ENCODE measurements at places on chromosomes 1 and 21.

DNA sequence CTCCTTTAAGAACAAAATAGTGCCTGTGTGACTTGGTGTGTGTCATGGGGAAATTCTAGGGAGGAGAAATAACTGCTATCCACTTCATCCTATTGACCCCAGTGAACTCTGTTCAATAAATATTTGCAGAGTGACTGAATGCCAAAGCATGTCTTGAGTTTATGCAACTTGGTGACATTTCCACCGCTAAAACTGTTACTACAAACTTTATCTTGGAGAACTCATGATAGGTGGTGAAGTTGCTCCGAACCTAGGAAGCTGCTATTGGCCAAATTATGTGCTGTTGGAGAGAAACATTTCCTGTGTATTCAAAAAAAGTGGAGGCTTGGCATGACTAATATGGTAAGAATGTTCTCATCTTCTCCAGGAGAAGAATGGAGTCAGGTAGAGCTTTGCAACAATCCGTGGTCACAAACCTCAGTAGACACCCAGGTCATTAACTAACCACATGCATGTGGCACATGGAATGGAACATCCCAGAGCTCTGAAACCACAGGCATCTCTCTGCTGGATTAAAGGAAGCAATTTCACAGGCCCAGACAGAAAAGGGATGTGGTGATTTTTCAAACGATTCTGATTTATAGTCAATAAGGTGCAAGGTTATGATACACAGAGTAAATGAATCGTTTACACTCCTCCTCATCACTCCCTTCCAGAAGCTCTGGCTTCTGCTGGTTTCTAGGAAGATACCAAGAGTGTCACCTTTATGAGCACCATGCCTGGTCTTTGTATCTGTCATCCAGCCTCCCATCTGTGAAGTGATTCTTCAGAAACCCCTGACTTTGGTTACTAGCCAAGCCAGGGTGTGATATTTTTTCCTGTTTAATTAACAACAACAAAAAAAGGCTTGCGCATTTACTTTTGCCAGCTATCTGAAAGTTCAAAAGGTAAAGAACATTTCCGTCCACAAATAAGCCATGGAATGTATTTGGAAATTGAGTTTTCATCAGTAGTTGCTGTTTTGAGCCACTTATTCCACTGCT, 361.1 kb downstream of the TGFB2 start:
- DNase-seq: no peak

GRCh38 chr1:188642704-188643103, 1814.0 kb downstream of the PLA2G4A start:
- DNase-seq: no peak

DNA sequence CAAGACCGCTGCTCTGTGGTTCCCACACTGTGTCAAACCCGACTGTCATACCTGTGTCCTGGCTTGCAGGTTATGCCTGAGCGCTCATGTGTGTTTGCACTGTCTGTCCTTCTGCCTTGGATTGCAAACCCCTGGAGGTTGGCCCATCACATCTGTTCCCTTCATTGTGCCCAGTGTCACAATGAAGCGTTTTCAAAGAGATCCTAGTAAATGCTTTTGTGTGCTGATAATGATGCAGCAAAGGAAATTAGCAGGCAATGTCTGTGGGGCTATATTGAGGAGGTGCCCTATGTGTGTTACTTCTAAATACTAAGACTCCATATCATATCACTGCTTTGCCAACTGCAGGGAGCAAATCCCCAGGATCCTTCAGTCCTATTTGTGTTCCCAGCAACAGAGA, 424.4 kb upstream of the NFIA start:
- no peak for DNase-seq

- DNase-seq: peak; percentile 14
Observed at GRCh38 chr1:168469690-168470089, 74.1 kb downstream of the XCL2 start.

- DNase-seq: no peak
Observed at GRCh38 chr1:100279954-100280682, 14.1 kb downstream of the RTCA start.

DNA sequence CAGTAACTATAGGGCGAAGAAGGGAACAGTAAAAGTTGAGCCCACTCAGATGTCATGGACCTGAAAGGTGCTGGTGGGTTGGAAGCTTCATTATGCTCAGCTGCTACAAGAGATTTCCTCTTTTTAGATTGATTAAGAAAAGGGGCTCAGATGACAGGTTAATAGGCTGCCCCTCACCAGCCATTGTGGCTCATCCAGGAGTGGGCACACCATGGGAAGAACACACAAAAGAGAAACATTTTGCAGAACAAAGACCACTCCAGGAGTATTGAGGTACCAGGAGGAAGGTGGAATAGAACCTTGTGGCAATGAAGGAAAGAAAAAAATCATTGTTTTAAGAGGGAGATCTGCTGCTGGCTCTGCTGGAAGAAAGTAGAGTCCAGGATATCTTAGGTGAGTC, 205.5 kb downstream of the RYR2 start:
- no peak for DNase-seq

- DNase-seq: no peak
Observed at GRCh38 chr21:44931137-44931500, 8.7 kb upstream of the SLX9 start.

GRCh38 chr1:154962156-154962749, 671 bp upstream of the PYGO2 start:
- DNase-seq: no peak

DNA sequence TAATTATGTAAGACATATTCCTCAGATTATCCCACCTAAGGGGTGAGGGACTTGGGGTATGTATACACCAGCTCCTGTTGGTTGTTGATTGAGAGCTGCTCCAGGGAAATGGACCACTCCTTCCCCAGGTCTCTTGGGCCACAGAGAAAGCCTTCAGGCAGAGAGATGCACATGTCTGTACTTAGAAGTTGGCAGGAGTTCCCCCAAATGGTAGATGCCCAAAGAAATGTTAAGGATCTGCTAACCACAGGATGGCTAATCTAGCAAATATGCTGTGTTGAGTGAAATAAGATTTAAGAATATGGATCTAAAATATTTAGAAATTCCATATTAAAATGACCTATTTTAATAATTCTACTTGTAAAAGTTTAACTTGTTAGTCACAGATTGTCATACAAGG, 100.8 kb upstream of the DNAH14 start:
- DNase-seq: no peak

DNA sequence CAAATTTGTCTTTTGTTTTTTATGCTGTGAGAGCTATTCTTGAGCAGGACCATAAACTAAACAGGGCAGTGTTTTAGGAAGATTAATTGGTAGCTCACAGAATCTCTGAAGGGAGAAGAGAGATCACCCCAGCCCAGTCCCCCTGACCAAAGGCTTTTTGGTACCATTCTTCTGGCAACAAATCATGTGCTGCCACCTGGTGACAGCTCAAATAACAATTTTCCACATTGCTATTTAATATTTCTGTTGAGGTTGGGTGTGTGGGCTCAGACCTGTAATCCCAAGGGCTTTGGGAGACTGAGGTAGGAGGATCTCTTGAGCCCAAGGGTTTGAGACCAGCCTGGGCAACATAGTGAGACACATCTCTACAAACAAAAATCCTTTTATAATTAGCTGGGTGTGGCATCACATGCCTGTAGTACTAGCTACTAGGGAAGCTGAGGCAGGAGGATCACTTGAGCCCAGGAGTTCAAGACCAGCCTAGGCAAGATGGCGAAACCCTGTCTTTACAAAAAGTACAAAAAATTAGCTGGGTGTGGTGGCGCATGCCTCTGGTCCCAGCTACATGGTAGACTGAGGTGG, 2.2 kb upstream of the TESK2 start:
- DNase-seq: peak; percentile 16

DNA sequence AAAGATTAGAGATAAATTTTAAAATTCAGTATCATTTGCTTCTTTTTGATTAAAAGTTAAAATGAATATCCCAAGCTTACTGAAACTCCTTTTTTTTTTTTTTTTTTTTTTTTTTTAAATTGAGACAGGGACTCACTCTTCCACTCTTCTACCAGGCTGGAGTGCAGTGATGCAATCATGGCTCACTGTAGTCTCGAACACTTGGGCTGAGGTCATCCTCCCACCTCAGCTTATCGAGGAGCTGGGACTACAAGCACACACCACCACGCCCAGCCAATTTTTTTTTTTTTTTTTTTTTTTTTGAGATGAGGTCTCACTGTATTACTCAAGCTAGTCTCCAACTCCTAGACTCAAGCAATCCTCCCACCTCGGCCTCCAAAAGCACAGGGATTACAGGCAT, 92.1 kb upstream of the RGS18 start:
- DNase-seq: no peak

- DNase-seq: no peak
Observed at GRCh38 chr1:116891396-116892079, 18.2 kb upstream of the PTGFRN start.

GRCh38 chr1:25657883-25658760, 41.5 kb downstream of the MAN1C1 start:
- no peak for DNase-seq

GRCh38 chr1:240562111-240562590, 49.8 kb downstream of the GREM2 start:
- no peak for DNase-seq

- no peak for DNase-seq
Observed at GRCh38 chr1:100767176-100767890, 47.8 kb downstream of the VCAM1 start.

- DNase-seq: no peak
Observed at GRCh38 chr1:87201768-87202167, 126.9 kb upstream of the LMO4 start.

DNA sequence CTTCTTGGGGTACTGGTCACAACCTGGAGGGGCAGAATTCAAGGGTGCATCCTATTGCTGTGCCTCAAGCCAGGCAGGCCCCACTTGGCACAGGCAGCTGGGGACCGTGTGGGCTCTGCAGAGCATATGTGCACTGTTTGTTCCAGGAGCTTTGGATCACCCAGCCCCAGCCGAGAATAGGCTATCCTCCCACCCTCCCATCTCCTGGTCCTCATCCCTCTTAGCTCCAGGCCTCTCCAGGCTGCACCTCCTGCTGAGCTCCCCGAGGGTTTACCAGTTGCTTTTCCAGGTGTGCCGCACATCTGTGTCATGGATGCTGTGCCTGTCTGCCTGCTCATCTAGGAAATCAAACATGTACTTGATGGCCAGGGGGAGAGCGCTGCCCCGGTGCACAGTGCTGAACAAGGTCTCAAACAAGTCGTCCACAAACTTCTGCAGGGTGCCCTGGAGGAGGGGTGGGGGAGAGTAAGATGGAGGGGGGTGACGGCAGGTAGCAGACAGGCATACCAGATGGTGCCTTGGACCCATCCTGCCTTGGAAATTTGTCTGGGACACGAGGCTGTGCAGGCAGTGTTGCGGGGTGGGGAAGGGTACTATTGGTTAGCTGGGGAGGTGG, 120.5 kb upstream of the CD34 start:
- no peak for DNase-seq

GRCh38 chr1:150545486-150546032, 3.6 kb upstream of the ADAMTSL4 start:
- DNase-seq: no peak

- DNase-seq: no peak
Observed at GRCh38 chr1:184813528-184814089, 59.0 kb upstream of the EDEM3 start.

DNA sequence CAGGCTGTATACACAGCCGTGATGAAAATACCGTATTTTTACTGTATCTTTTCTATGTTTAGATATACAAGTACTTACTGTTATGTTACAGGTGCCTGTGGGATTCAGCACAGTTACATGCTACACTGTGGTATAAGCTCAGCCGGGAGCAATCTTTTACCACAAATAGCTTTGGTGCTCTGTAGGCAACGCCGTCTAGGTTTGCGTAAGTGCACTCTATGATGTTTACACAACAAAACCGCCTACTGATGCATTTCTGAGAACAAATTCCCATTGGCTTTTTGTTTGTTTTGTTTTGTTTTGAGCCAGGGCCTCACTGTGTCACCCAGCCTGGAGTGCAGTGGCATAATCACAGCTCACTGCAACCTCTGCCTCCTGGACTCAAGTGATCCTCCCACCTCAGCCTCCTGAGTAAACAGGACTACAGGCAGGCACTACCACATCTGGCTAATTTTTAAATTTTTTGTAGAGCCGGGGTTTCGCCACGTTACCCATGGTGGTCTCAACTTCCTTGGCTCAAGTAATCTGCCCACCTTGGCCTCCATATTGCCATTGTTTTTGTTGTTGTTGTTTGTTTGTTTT, 81.0 kb downstream of the SCCPDH start:
- no peak for DNase-seq

DNA sequence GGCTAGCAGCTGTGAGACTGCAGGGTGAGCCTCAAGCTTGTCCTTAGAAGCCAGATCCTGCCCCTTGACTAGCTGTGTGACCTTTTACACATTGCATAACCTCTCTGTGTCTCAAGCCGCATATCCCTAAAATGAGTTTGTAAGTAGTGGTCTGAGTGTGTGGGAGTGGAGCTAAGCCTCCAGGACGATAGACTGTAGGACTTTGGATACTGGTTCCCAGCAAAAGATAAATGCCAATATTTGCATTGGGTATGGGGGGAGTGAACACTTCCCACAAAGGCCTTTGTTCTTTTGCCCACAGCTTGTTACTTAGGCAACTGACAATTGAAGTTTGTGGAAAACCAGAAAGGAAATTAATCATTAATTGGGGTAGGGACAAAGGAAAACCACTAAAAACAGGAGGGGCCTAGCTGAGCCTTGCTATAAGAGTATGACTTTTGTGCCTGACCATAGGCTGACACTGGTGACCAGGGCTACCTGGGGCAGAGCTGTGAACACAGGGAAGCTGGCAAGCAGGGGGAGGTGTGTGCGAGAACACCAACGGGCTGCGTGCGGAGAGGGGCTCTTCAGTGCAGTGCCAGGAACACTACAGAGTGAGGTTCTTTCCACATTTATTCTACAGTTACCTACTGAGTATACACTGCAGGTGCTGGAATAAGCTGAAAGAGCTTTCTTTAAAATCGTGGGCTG, 102.4 kb upstream of the ETV3 start:
- no peak for DNase-seq

DNA sequence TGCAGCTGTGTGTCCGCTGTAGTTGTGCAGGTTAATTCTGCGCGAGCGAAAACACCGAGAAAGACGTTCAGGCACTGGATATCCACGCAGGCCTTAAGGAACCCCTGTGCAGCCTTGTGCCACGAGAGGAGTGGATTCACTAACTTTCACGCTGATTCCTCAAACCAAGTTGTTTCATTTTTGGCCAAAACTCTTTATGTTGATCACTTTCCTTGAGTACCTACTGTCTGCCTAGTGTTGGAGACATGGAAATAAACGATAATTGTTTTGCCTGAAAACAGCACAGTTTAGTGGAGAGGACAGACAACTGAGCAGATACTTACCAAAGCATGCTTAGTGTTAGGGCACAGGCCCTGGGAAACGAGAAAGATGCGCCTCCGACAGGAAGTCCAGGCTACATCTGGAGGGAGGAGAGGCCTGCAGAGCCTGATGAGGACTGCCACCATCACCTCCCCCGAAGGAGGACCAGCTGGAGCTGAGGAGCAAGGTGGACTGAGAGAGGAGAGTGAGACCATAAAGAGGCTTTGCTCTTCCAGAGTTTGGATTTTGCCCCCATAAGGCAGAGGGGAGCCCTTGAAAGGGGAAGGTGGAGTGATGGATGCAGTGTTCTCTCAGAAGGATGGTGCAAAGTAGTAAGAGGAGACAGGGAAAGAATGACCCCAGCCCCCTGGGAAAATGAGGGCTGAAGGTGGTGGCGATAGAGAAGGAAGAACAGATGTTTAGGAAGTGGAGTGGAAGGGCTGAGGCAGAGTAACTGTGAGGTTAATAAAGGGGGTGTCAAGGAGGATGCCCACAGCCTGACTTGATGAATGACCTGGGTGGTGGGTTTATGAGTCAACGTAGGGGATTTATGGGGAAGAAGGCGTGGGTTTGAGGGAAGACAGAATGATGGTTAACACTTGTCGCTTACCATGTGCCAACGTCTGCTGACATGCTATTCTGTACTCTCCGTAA, 956 bp upstream of the SCAF4 start:
- peak; percentile 13 for DNase-seq

Measured in stimulated activated naive CD4-positive, alpha-beta T cell treated with Interleukin-2 at 50 U/mL for 16 hours (primary cell).